ENCODE measurements at places on chromosomes 5 and 9.

DNA sequence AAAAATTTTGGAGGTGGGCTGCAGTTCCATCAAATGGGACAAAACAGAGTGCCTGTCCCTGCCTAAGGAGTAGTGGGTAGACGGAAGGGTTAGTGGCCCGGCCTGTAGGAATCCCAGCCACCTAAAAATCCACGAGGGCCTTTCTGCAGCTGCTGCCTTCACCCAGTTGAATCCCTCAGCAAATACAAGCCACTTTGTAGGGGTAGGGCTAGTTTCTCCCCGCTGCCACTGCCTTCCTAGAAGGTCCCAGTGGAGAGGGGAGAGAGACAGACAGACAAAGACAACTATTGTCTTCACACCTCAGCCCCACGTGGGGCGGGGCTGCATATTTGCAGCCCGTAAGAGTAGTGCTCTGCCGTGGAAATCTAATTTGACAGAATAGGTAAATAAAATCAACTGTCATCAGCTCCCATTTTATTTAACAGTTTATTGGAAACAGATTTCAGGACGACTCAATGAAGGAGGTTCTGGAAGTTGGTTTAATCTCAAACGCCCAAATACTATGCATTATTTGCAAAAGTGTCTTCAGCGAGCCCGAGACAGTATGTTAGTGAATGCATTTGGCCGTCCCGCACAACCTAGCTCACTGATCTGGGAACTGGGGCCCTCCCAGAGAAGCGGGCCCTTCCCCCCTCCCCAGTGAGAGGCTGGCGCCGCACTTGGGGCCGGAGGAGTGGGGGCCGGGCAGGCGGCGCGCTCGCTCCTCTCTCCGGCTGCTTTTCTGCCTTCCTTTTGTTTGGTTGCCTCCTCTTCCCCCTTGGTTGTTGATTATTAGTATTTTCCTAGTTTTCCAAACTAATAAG is 67.6 kb upstream of the TBCA start:
- DNase-seq = no peak

DNA sequence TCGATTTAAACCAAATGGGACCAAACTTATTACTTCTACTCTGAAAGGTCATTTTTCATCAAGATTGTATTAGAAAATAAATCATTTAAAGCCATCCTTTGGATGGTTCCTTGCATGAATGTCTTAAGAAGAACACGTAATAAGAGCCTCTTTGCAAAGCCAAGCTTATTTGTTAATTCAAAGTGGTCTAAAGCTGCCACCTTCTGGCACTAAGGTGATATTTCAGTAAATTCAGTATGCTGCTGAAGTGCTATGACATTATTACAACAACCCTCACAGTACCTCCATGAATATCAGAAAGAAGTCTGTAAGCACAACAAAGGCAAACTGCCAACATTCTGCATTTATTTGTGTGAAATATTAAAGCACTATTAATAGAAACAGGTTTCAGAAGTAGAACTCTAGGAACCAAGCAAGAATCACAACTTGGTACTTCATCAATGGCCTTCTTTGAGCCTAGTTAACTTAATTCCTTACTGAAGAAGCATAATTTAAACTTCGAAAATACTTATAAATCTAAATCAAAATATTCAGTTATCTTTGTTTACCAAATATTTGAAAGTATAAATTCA is 53.1 kb upstream of the TYRP1 start:
- DNase-seq = peak; percentile 55

GRCh38 chr5:93304456-93305250 is 276.4 kb downstream of the NR2F1-AS1 start:
- DNase-seq = no peak

DNA sequence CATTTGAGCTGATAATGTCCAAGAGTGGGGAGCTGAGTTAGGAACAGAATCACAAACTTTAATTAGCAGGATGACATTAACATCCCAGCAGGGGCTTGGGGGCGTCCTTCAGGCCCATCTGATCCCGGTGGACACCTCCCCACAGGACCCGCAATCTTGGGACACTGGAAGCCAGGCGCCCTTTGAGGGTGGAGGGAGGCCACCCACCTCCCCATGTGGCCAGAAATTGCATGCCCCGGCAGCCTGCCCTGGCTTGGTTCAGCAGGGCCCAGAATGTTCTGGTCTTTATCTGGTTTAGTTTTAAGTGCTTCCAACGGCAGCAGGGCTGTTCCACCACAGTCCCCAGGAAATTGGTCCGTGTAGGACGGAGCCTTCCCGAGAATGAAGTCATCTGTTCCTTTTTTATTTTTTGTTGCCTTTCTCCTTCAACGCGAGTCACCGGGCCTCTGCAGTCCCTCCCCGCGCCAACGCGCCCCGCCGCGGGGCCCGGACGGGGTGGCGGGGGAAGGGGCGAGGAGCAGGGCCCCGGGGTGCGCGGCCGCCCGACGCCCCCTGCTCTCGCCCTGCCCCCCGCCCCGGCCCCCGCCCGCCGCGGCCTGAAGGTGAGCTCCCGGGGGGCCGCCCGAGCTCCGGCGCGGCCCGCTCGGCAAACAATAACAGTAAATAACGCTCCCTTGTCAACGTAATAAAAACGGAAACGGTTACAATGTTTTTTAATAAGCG is 207.9 kb downstream of the C9orf50 start:
- DNase-seq = no peak

DNA sequence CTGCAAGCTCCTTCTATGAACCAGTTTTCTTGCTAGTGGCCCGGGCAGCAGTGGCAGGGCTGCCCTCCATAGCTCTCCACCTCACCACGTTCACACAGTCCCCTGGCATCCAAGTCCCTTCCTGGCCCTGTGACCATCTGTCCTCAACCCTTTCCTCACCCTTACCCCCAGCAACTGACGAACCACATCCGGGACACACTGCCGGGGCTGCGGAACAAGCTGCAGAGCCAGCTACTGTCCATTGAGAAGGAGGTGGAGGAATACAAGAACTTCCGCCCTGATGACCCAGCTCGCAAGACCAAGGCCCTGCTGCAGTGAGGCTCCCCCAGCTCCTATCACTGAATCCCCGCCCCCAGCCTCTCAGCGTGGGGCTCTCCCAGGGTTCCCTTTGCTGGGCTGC is 18.8 kb downstream of the DNM1 start:
- no peak for DNase-seq

GRCh38 chr9:14380061-14380836 is 66.3 kb upstream of the NFIB start:
- no peak for DNase-seq

DNA sequence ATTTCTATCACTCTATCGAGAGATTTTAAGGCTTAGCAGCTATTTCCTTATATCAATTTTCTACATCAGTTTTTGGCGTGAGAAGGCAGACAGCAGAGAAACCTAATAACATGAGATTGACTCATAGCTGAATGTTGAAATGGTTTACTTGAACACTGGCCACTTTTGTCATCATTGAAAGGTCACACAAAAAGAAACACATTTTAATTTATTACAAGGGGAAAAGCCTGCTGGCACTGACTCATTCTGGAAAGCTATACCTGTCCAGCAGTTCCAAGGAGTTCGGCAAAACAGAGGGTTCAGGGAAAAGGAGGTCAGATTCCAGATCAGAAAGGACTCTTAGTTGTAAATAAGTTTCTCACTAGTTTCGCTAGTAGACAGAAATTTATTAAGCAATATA is 566.4 kb downstream of the DNAH5 start:
- no peak for DNase-seq

DNA sequence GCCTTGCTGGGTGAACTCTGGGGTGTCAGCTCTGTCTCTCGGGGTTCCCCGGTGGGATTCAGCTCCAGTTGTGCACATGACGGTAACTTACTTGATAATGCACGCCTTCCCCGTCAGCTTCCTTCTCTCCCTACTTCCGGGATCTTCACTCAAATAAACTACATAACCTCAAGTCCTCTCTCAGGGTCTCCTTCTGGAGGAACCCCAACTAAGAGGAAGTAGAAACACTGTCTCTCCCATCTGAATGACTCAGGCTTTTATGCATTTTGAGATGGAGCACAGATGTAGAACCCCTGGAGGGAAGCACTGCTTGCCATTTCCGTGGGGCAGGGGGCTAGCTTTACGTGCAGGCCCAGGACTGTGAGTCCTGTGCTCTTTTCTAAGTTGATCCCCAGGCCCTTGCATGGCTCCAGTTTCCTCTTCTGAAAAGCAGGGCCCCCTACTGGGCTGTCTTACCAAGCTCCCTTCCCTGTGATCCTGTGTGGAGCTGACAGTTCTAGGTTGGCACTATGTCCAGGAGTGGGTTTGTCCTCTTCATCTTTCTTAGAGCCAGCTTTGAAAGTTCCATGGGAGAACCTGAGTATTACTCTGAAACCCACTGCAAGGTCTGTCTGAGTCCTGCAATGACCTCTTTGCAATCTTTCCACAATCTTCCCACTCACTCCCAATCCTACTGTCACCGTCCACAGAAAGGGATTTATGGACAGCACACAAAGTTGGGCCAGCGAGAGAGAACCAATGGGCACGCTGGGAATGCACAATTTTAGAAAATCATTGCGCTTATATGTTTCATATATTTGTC is 17.7 kb downstream of the S1PR3 start:
- DNase-seq = no peak

- no peak for DNase-seq
Measured at GRCh38 chr5:81795666-81796065, 44.8 kb upstream of the SSBP2 start.

GRCh38 chr9:134293611-134294152 is 32.6 kb upstream of the RXRA start:
- no peak for DNase-seq

- peak; percentile 98 for DNase-seq
Measured at GRCh38 chr5:75511435-75512382, at the start of the genes CERT1 and POLK. Gene CERT1, minus strand, starts transcription at chr5:75511629. Its CDS starts 422 bp downstream, at chr5:75511207. Gene POLK, plus strand, starts transcription at chr5:75511891.

DNA sequence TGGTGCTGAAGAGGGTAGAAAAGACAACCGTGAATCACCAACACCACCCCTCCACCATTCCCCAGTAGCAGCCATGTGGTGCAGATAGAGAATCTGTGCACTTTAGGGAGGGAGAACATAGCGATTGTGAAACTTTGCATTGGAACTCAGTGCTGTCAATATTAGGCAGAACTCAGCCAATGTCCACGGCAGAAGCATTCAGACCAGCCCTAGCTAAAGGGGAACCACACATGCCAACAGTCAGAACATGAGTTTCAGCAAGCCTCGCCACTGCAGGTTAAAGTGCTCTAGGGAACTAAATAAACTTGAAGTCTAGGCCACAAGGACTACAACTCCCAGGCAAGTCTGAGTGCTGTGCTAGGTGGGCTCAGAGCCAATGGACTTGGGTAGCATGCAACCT is 38.5 kb upstream of the DEPDC1B start:
- no peak for DNase-seq

GRCh38 chr9:4530375-4530774 is 40.1 kb downstream of the SLC1A1 start:
- DNase-seq = no peak

GRCh38 chr9:136840140-136840876 is 2.0 kb upstream of the AJM1 start:
- DNase-seq = no peak

DNA sequence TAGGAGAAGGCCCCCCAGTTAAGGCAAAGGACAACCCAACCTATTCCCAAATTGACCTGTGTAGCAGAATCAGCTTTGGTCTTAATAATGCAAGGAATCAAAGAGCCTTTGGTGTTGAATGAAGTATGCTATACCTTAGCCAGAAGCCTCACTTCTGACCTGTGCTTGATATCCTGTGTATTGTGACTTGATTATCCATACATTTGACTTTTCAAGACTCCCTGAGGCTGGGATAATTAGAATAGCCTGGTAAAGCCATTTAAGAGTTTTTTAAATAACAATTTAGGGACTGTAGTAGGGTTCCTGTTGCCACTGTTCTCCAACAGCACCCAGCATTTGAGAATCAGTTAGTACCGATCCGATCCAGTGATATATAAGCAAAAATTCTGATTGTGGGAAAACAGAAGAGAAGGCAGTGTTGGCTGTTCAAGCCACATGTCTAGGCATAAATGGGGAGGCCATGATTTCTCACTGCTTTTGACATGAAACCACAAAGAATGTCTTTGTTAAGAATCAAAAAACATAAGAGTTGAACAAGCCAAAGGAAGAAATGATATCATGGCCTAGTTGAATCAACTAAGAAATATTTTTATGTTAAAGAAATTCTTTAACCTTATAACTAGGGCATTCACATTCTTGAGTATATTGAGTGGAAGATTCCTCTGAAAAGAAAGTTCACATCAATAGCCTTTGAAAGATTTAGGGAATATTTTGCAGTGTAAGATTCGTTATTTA is 98.9 kb downstream of the F2RL2 start:
- no peak for DNase-seq

DNA sequence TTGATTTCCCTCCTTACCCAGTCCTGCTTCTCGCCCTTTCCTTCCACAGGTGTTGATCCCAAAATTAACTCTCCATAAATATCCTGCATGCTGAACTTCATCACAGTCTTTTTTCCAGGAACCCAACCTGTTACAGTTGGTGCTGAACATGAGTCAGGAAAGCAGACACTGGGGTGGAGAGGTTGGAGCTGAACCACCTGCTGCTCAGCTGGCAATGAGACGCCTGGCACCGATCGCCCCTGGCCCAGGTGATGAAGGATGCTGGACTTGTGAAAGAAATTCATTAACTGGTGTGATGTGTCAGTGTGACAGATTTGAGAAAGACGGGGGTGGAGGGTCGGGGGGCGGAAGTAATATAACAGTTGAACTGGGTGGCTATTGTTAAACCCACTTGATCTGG is 30.6 kb downstream of the CPLX2 start:
- no peak for DNase-seq

GRCh38 chr5:150350524-150351344 is 6.8 kb upstream of the TCOF1 start:
- DNase-seq = peak; percentile 22

- DNase-seq = no peak
Measured at GRCh38 chr9:114371973-114372917, 15.5 kb downstream of the AKNA start.

- no peak for DNase-seq
Measured at GRCh38 chr5:147436596-147436995, 73.3 kb downstream of the DPYSL3 start.

DNA sequence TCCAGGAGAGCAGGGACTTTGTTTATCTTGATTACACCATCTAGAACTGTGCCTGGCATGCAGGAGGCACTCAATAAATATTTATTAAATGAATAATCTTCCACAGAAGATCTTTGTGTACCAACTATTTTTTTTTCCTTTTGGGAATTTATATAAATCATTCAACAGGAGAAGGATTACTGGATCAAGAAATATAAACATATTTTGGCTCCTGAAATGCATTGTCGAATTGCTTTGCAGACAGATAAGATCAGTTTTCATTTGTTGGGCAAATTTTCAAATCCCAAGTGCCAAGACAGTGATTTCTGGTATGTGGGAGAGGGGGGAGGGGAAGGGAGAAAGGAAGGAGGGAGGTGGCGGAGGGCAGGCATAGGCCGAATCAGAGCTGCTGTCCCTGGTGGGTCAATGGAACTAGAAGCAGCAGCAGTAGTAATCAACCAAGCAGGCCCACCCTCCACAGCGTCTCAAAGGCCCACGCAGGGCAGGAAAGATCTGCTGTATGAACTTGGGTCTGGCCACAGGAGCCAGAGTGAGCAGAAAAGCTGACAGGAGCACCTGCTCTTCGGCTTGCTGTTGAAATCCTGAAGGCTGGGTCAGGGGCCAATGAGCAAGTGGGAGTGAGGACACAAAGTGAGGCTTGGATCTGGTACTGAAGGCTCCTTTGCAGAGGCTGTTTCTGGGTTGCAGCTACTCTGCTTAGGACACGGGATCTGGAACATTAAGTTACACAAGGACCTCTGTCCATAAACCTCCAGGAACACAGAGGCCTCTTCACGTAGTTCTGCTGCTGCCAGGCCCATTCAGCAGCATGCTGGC is 15.8 kb upstream of the TRAF1 start:
- no peak for DNase-seq

All from NCI-H1436 (cell line).